ENCODE measurements at places on chromosomes 4 and X. TPM values are rescaled to one million over a fixed set of nuclear protein-coding genes. Genes with fewer than 3 reads are reported as not detected.

DNA sequence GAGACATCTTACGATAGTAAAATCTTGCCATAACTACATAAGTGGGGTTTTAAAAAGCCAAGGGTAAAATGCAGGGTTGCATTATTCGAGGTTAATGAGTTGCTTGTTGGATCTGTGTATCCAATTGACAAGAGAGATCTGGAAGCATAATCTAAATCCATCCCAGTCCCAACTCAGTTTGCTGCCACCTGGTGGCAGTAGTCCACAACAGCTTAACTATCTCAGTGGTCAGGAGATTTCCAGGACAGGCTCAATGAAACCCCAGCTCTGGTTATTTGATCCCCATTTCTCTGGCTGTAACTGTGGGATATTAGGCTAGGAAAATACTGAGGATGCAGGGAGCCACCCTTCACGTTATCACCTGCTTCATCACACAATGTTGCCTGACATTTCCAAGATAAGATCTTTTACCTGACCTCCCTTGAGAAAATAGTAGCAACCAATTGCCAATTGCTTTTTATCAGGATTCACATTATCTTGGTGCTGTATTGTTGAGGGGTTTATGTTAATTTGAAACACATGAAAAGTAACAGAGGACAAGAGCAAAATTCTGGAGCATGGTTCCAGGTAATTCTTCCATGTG is 88.2 kb upstream of the TNIP3 start:
- DNase-seq: peak; percentile 31

GRCh38 chrX:31314921-31315320 is 243.1 kb upstream of the FTHL17 start:
- DNase-seq: no peak

DNA sequence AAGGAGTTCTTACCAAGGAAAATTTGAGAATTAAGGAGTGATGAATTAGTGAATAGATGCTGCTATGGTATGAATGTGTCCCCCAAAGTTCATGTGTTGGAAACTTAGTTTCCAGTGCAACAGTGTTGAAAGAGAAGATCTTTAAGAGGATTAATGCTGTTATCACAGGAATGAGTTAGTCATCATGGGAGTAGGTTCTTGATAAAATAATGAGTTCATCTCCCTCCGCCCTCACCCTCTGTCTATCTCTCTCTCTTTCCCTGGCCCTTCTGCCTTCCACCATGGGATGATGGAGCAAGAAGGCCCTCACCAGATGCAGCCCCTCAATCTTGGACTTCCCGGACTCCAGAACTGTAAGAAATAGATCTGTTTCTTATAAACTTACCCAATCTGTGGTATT is 38.3 kb upstream of the KLHL8 start:
- DNase-seq: no peak

GRCh38 chr4:30760551-30760950 is 40.4 kb downstream of the PCDH7 start:
- no peak for DNase-seq

CNKSR2 gene
- total RNA-seq: 28.0 TPM

- DNase-seq: no peak
These were observed 3.2 kb upstream of the NEK1 start for GRCh38 chr4:169615467-169616106.

TCEAL2 gene
- total RNA-seq: 7.2 TPM

DNA sequence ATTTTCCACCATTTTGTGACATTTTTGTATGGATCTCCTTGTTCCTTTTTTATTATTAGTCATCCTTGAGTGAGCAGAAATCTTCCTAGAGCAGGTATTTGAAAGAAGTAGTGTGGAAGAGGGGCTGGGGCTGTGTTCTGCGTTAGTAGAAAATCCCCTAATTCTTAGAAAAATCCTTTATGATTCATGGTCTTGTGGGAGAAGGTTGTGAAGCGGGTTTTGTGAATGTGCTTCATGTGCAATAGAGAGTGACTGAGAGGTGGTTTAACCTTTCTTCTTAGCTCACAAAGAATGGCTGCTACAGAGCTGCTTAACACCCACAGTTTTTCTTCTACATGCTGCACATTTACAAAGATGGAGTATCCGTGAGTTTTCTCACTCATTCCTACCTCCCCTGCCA is 220.5 kb downstream of the IDS start:
- no peak for DNase-seq

DNA sequence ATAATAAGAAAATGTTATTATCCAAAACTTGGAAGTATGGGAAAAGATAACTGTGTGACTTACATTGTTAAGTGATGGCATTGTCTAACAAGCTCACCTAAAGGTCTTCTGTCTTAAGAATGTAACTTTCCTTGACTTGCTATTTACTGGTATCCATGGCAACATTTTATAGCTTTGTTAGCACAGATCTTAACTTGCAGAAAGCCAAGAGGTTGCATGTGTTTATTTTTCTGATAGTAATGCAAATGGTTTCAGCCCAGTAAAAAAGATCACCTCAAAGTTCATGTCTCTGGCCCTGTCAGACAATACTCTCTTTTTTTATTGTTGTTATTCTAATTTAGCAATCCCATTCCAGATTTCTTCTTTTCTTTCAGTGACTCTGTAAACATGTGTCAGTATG is 425.3 kb downstream of the SPRY1 start:
- no peak for DNase-seq

- no peak for DNase-seq
These were observed 143.5 kb downstream of the GALNTL6 start for GRCh38 chr4:171956678-171957077.

NBDY gene
- 48.6 TPM for total RNA-seq

- no peak for DNase-seq
These were observed 47.2 kb upstream of the GK2 start for GRCh38 chr4:79455216-79455615.

GRCh38 chr4:41436419-41436818 is 101.5 kb upstream of the LIMCH1 start:
- DNase-seq: no peak

MAGEA1 gene
- not detected for total RNA-seq

- no peak for DNase-seq
These were observed 687 bp upstream of the GRIA2 start for GRCh38 chr4:157219711-157220370.

P2RY8 gene
- total RNA-seq: not detected

DNA sequence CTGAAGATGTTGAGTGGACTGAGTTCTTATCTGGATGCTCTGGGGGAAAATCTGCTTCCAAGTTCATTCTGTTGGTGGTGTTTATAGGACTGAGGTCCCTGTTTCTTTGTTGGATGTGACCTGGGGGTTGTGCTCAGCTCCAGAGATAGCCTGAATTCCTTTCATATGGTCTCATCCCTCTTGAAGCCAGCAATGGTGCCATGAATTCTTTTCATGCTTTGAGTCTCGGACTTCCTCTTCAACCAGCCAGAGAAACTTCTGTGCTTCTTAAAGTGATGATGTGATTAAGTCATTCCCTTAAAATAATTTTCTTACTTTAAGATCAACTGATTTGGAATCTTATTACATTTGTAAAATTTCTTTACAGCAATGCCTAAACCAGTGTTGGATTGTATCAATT is 233.8 kb upstream of the UGT8 start:
- no peak for DNase-seq

RASGEF1B gene
- total RNA-seq: 10.2 TPM

TEC gene
- total RNA-seq: 3.4 TPM

DNA sequence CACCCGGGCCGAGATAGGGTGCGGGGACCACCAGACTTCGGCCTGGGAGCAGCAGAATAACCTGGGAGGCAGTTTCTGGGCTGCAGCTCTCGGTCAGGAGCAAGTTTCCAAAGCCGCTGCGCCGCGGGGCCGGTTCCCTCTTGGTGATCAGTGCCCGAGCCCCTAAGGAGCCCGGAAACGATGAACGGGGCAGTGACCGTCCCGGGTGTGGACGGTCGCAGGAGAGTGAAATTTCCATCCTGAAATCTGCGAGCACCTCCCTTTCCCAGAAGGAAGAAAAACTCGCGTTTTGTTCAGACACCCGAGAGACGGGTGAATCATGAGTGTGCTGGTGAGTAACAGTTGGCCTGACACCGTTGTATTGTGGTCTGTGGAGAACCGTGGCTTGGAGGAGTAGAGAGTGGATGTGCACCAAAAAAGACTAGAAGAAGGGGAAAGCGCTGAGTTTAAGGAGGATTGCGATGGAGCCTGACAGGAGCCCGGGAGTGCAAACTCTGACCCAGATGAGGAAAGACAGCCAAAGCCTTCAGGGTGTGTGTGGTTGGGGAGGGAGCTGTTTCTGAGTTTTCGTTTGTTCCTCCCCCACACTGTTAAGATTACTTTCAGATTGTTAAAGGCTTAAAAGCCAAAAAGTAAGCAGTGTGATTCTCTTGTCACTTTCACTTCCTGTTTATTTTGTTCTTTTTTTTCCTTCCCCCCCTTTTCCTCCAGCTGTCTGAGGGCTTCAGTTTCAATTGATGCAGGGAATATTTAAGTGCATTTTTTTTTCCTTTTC is 828 bp downstream of the MCUB start:
- no peak for DNase-seq

NR0B1 gene
- total RNA-seq: 0.86 TPM

DNA sequence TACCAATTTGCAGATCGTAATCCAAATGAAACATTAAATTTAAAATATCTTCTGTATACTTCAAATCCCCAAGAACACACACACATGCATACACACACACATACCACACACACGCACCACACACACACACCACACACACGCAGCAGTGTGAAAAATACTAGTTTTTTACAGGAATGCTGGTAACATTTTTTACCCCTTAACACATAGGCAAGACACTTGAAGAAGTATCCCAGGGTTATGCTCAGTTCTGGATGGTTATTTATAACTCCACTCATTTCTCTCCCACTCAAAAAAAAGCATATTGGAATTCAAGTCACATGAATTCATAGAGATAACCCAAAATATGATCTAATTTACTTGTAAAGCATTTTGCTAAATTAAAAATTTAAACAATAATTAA is 325.5 kb upstream of the SLC7A11 start:
- DNase-seq: no peak

DNA sequence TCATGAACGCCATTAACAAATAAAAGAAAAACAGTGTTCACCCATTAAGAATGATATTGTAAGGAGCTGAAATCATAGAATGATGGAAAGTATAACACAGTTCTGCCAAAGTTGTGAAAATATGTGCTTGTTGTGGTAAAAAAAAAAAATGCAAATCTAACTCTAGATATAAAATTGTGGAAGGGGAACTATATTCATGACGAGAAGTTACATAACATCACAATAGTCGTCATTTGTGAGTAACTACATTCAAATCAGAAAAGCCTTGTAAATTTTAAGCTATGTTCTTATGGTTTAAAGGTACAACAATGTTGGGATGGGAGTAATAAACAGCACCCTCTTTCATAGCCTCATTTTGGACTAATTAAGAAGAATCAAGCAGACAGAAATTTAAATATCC is 57.6 kb upstream of the PRDM8 start:
- no peak for DNase-seq

ERVMER34-1 gene
- total RNA-seq: 2.2 TPM

- peak; percentile 11 for DNase-seq
These were observed 837 bp downstream of the DCHS2 start for GRCh38 chr4:154490583-154491340.

DNA sequence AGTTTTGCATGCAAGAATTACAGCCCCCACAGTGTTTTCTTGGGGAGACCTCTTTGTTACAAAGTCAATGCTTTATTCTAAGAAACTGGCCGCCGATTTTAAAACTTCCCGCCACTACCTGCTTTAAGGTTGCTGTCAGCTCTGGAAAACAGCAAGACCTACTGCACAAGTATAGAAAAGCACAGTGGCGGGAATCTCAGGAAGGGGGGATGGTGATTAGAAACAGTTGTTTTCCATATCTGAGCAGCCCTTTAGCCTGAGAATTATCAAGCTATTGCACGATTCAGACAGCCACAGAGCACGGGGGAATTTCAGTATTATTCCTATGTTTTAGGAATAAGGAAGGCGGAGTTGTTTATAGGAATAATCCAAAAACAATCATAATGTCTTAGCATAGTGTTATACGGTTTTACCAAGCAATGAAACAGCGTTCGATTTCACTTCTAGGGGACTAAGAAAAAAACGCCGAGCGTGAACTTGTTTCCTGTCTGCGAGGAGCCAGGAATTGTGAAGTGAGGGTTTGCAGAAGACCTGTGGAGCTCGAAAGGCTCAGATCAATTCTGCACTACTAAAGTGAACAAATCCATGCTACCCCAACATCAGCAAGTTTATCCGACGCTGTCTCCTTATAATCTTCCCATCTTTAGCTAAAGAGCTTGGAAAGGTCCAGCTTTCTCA is 81.3 kb downstream of the HMGN5 start:
- DNase-seq: no peak

DNA sequence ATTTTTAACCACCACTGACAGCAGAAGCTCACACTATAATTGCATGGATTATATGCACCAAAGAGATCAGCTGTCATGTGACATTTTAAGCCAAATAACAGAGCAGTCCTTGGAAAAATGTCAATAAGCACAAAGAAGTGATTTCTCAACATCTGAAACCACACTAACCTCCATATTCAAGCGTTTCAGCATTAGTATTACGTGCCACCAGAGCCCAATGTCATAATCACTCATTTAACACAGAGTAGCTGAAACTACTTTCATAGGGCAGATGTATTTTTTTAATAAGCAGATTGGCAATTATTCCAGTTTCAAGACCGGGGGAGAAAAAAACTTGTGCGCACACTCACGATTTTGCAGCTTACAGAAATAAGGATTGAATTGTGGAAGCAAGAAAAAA is 76.6 kb downstream of the SH3KBP1 start:
- no peak for DNase-seq

DNA sequence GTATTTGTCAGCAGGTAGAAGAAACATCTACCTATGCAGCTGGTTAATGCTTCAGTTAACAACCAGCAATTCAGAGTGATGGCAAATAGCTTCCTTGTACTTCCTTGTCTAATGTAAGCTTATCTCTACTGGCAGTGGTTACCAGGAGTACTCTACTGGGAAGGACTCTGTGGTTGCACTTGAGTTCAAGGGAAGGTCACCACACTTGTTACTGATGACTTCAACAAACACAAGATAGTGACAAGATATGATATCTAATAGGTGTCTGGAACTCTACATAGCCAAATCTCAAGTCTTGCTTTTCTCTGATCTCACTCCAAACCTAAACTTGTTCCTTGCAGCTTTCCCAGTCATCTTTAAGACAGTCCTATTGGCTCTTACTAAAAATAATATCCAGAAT is 1644.9 kb upstream of the TENM3 start:
- no peak for DNase-seq

DNA sequence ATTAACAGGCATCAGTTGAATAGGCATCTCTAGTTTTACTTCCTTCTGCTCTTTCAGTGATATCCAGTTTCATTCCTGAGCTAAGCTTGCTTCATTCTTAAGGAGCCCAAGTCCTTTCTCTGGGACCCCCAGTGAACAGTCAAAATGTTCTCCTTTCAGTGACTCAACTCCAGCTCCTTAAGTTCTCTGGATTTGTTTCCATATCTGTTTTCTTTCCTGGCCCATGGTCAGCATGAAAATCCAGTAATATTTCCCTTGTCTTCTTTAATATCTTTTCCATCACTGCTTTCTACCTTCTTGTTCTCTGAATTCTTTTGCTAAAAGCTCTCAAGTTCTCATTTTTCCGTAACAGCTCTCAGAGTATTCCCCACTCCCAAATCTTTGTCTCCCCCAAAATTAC is 25.5 kb downstream of the ADGRL3 start:
- no peak for DNase-seq

All from progenitor cell of endocrine pancreas (in vitro differentiated cells).